ENCODE measurements at places on chromosomes 2 and 18.
A peak's percentile ranks its signal among the peaks of the same experiment; 100 is the strongest.

DNA sequence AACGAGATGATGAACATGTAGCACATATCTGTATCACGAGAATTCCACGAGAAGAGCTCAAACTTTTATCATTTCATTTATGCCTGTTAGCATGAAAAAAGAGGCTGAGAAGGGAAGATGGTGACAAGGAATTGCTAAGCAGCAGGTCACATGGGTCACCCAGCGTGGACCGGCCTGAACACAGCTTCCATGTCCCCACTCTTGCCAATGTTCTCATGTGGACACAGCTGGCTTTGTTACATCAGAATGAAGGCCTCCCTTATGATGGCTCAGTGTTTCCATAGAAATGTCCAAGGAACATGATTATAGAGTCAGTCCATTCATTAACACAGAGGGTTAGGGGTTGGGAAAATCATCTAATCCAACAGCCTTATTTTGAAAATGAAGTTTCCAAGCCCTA, 215.4 kb downstream of the CMPK2 start:
- no peak for DNase-seq

- no peak for DNase-seq
Measured at GRCh38 chr2:72350852-72351251, 203.2 kb upstream of the CYP26B1 start.

DNA sequence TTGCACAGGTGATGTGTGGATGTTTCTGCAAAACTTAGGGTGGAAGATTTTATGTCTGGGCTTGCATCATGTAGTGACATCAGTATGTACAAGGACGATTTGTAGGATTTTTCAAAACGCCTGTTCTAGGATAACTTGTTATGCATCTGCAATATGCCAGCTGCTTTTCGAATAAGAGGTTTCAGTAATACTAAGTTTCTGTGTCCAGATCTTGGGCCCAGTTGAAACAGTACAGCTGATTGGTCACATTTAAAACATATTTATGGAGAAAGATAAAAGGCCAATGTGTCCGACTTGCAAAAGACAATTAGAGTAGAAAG, 1.2 kb downstream of the PTPN4 start:
- DNase-seq: no peak

DNA sequence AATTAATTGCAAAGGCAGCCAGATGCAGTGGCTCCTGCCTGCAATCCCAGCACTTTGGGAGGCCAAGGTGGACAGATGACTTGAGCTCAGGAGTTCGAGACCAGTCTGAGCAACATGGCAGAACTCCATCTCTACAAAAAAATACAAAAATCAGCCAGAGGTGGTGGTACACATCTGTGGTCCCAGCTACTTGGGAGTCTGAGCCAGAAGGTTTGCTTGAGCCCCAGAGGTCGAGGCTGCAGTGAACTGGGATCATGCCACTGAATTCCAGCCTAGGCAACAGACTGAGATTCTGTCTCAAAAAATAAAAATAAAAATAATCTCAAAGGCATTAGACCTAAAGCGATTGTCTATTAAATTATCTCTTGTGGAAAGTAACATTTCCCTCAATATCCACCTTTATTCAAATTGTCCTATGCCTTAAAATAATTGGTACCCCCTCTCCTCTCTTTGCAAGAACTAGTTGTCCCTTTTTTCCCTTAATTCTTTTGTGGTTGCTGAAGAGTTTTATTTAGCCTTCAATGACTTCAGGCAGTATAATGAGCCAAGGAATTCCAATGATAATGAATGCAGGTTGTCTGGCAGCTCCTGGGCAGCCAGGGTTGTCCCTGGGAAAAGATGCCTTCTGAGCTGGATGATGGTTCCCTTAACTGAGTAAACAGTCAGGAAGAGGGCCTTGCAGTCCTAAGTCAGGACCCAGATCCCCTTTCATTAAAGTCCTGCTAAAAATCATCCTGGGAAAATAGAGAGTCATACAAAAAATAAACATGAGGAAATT, 32.2 kb downstream of the GPR75 start:
- DNase-seq: no peak

DNA sequence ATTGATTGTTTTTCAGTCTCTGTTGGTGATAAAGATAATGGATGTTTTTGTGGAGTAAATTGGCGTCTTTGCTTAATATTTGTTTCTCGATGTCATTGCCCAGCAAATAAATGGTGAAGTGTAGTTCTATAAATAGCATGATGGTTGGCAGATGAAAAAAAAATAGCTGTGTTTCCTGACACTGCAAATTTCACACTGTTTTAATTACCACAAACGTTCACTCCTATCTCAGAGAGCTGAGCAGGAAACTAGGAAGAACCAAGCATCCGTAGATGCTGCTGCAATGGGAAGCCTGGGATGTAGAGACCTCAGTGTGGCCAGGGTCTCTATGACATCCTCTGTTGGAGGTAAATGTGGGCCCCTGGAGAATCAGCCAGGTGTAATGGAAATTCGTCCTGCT, 183.2 kb downstream of the CYRIA start:
- DNase-seq: no peak

- peak; percentile 31 for DNase-seq
Measured at GRCh38 chr2:232611559-232612218, 21.7 kb upstream of the EFHD1 start.

DNA sequence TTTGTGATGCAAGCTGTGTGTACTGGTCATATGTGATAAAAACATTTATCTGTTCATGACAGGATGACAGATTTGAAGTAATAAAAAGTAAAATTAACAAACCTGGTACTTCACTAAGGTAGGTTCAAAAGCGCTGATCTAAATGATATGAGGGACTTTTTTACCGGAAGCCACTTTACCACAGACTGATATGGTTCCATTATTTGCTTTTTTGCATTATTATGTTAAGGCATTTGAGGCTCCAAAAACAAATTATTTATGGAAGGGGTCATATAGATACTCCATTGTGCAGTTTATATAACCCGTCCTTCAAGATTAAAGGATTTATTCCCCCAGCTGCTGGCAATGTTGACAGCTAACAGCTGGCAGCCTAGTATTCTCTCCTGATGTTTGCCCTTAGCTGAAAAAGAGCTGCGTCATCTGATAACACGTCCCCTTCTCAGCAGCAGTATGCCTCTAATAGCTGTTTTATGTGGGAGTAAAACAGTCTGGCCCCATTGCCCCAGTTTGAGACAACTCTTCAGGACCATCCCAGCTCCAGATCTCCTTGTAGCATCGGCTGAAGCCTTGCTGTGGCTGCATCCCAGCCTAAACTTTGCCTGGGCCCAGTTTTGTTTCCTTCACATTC, 84.8 kb upstream of the XIRP2 start:
- DNase-seq: no peak
